A172 (cell line): ENCODE measurements at places on chromosomes 3 and 15. TPM values are rescaled to one million over a fixed set of nuclear protein-coding genes. Genes with fewer than 3 reads are reported as not detected.

Gene ARIH2
- total RNA-seq: 71.3 and 76.1 TPM in 2 replicates

Gene UQCC5
- total RNA-seq: 17.1 and 47.0 TPM in 2 replicates

Gene MKRN3
- total RNA-seq: 8.0 and 11.1 TPM in 2 replicates

Gene INSYN1
- 1.0 and 1.5 TPM in 2 replicates for total RNA-seq

Gene PPM1L
- total RNA-seq: 0.41 and 1.4 TPM in 2 replicates

Gene FXR1
- total RNA-seq: 197 and 229 TPM in 2 replicates

Gene NUSAP1
- total RNA-seq: 182 and 215 TPM in 2 replicates

Gene ABHD6
- total RNA-seq: 8.4 and 8.9 TPM in 2 replicates

Gene CLASP2
- 40.6 and 88.5 TPM in 2 replicates for total RNA-seq

DNA sequence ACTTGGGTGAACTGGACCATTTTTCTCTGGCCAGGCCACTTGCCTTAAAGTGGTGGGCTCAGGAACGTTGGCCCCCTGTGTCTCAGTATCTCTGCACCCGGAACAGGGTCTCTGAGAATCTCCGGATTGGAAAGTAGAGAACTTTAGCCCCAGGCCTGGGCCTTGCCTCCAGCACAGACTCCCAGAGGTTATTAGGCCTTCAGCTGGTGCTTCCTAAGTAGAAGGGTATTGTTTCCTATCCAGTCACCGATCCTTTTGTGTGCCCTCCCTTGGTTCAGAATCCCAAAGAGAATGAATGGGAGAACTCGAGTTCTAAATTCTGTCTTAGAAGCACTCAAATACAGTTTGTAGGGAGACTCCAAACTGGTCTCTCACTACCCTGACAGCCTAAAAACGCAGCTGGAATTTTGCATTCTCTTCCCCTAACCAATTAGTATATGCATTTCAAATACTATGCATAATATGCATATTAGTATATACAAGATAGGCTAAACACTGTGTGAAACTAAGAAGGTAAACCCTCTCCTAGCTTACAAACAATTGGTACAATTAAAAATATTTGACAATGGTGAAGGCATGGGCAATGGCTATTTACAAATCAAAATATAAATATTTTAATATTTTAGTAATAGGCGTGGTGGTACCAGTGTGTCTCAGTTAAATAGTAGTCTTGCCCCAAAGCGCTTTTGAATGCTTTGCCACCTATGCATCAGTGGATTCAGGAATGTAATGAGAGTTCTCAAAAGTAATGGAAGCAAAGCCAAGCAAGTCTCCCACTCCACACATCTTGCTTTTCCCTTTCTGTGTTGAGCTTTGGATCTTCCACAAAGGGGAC, 48.5 kb upstream of the SLC4A7 start:
- DNase-seq: peak; percentile 55

DNA sequence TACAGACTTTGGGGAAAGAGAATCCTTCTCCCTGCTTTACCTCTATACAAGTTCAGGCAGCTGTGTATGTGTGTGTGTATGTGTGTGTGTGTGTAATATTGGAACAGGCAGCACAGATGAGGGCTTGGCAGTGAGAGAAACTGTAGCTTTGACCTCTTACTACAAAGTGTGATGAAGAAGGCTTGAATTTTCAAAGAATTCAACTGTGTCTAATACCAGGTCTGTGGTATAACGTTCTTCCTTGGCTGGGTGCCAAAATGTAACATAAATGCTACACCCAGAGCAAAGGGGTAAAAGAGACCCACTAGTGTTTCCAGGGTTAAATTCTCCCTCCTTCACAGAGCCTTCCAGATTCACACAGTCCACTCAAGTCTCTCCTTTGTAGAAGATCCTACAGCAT, 51.1 kb downstream of the CHST2 start:
- DNase-seq: no peak

GRCh38 chr3:142434503-142434902, 13.3 kb downstream of the XRN1 start:
- DNase-seq: no peak

GRCh38 chr15:44726568-44727484, 9.5 kb upstream of the TRIM69 start:
- DNase-seq: peak; percentile 96

DNA sequence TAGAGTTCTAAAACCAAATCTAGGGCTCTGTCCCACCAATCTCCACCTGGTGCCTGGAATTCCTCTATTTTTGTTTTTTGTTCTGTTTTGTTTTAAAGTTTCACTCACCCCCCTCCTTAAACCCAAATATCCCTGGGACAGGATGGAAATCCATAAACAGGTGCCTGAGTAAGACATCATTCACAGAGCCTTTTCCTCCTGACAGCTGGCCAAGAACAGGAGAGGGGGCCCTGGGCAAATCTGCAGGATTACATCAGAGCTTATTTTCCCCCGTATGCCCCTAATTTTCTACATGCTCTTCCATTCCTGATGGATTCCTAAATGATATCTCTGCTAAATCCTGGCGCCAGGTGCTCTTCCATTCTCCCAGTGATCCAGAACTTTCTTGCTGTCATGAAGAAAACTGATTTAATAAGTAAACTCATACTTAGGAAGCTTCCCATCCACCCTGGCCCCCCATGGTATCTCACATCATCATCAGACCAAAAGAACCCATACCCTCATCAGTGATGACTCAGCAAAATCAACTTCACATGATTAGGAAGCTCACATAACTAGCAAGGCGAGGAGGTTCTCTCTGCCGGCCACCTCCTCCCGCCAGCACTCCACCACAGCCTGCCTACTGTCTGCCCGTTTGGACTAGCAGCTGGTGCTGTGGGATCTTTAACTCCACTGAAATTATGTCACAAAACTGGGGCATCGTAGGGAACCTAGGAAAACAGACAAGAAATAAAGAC, 61.0 kb downstream of the LIPC start:
- DNase-seq: no peak

- no peak for DNase-seq
These were observed 50.0 kb upstream of the SMAD6 start for GRCh38 chr15:66651913-66652642.

DNA sequence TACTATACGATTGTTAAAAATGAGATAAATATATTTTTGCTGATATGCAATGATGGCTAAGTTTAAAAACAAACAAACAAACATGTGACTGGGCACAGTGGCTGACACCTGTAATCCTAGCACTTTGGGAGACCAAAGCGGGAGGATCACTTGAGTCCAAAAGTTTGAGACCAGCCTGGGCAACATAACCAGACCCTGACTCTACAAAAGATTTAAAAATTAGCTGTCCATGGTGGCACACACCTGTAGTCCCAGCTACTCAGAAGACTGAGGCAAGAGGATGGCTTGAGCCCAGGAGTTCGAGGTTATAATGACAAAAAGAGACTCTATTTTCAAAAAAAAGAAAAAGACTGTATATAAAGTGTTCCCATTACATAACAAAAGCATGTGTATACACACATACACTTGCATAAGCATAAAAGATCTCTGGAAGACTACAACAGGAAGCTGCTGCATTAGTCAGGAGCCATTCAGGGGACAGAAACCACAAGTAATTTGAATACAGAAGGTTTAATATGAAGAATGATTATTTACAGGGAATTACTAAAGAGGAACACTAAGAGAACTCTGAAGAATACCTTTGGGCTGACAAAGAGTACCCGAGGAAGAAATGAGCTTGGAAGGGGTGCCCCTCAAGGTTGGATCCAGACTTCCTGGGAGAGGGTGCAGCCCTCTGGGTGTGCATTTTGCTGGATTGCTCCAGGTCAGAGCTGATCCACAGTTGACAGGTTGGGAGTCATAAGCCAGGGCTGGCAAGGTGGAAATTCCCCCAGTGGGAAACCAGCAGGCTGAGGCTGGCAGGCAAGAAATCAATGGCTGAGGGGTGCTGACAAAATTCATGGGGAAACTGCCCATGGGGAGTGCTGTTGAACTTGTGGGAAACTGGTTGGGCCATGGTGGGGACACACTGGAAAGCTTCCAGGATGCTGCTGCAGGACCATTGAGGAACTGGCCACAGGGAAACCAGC, 9.3 kb upstream of the TM4SF18 start:
- peak; percentile 74 for DNase-seq

GRCh38 chr15:78365917-78366316, 25.8 kb downstream of the CRABP1 start:
- peak; percentile 25 for DNase-seq

GRCh38 chr3:171353423-171353822, 106.8 kb downstream of the TNIK start:
- peak; percentile 41 for DNase-seq

DNA sequence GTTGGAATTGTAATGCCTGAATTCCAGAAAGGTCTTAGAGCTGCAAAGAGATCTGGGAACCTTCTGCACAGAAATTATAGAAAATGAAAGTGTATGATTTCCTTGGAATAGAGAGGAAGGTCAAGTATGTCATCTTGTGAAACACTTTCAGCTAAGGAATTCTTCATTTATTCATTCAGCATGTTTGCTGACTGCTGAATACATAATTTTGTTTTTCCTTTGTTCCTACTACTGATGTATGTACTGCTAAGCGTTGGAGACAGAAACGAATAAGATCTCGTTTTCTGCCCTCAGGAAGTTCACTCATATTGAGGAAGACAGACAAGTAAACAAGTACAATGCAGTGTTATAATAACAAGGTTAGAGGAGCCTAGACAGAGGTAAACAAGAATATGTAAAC, 14.3 kb upstream of the IL20RB start:
- no peak for DNase-seq

DNA sequence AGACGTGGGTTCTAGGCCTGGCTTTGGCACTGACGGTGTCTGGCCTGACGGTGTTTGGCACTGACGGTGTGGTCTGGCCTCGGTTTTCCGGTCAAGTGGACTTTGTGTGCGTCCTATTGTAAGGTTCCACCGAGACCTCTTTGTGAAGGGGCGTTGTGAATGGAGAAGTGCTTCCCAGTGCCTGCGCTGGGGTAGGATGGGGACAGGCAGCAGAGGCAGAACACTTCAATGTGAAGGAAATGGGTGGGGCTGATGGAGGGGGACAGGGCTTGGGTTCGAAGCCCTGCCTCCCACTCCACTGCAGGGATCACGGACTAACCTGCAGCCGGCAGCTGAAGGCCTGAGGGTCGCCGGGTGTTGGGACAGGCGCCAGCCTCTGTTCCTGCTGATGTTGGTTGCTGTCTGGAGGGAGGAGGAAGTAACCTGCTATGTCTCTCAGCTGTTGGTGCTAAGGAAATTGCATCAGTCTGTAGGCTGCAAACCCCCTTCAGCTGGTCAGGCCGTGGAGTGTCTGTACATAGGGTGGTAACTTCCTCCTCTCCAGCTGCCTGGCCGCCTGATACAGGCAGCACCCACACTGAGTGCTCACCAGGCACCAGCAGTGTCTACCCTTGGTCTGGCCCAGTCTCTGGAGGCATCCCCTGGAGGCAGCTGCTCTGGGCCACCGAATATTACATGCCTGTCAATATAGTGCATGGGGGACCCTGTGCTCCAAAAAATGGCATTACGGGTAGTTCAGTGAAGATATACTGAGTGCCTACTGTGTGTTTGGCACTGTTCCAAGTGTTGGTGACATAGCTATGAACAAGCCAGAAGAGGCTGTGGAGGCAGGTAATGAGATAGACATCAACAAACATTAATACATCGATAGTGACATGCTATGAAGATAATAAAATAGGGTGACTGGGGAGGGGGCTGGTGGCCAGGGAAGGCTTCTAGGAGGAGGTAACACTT, 1.1 kb downstream of the TM6SF1 start:
- no peak for DNase-seq

- peak; percentile 17 for DNase-seq
These were observed 16.8 kb upstream of the CRBN start for GRCh38 chr3:3196148-3196861.

GRCh38 chr15:31228980-31229826, 97.4 kb upstream of the KLF13 start:
- no peak for DNase-seq
